HCT116 (cell line): ENCODE measurements at places on chromosomes 6 and 20.

GRCh38 chr6:135606392-135606791 is 108.9 kb upstream of the AHI1 start:
- DNase-seq, result no peak

DNA sequence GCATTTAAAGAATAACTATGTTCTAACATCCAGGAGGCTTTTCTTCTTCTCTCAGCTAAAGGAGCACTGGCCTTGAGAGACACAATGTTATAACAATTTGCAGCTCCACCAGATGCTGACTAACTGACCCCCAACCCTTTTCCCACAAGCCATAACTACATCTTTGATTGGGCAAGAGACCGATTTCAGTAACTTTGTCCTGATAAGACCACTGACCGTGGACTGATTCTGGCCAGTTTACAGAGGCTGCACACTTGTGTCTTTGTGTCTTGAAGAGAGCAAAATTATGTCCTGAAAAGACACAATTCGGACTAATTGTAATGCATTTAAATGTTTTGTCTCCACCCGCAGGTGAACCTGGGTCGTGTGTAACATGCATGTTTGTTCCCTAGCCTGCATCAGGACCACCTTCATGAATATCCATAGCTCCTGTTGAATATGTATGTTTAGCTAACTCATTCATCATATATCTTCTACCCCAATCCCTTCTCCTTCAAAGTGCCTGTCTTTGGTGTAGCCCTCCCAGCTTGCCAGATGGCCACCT is 22.3 kb downstream of the ABRACL start:
- DNase-seq, result no peak

GRCh38 chr6:107741191-107741680 is 82.9 kb downstream of the SCML4 start:
- DNase-seq, result no peak

DNA sequence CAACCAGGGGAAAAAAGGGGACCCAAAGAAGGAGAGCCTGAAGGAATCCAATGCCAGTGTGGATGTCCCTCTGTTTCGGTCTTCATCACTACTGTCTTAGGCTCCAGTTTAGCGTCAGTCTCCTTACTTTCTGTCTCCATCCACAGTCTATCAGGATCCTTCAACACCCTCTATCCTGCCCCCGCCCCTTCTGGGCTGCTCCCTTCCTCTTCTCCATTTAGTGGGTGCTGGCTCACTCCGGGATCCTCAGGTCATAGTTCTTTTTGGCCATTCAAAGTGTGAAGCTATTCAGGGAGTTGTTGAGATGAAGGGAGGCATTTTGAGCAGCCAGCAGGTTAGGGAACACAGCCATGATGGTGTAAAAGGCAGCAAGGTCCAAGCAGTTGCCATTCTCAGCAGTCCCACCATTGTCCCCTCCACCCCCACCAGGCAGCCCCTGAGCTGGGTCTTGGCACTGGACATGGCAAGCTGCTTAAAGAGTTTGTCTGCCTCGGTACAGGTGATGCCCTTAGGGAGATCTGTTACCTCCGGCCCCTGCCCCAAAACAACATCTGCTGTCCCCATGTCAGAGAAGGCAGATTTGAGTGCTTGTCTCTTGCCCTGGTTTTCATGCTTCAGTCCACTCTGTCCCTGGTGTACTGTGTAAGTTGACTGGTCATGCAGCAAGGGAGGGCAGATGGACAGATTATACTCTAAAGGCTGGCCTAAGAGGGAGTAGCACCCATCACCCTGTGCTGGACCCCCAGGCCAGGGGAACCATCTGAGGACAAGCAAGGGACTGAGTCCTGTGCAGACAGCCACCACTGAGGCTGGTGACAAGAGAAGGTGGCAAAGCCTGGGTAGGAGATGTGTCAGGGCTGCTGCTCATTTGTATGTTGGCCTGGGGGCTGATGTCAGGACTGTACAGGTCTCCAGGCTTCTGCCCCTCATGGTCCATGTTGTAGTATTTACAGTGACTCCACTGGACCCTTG is 842.0 kb downstream of the HACE1 start:
- DNase-seq, result no peak

DNA sequence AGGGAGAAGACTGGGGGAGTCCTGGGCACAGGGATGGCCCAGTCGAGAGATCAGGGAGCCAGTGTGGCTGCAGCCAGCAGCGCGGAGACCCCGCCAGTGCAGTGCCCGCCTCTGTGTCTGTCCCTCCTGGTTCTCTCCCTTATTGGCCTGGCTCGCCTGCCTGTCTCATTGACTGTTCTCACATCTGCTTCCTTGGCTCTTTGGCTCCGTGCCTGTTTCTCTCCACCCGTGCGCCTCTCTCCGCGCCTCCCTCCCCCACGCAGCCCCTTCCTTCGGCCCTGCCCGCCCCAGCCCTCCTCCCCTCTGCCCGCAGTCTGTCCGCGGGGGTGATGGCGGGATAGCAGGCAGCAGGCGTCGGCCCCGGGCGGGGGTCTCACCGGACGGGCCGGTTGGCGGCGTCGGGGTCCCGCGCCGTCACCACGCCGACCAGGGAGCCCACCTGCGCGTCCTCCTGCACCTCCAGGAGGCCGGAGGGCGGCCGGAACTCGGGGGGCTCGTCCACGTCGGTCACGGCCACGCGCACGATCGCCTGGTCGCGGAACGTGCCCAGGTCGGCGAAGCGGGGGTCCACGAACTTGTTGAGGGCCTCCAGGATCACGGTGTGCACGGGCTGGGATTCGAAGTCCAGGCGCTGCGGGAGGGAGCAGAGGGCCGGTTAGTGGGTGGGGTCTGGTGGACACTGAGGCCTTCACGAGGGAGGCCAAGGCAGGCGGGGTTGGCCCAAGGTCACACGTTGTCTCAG is 92.0 kb downstream of the CD40 start:
- DNase-seq, result no peak

DNA sequence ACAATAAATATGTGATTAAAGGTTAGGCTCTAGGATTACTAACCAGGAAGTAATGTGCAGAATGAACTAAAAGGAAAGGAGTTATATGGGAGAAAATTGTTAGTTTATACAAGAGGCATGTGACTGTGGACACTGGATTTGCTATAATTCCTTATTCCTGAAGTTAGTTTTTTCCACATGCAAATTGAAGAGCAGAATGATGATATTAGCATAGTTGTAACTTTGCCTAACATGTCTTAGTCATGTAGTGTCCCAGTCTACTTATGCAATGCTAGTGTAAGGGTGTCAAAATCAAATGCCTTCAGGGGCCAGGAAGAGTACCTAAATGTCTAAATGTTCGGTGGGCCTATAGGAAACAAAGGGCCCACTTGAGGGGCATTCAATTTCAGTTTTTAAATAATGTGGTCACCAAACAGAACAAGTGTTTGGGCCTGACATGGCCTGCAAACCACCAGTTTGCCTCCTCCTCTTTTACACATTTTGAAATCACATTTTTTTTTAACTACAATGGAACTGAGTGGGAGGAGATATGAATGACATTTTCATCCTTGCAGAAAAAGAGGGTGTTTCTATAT is 28.0 kb upstream of the CEP85L start:
- DNase-seq, result no peak

DNA sequence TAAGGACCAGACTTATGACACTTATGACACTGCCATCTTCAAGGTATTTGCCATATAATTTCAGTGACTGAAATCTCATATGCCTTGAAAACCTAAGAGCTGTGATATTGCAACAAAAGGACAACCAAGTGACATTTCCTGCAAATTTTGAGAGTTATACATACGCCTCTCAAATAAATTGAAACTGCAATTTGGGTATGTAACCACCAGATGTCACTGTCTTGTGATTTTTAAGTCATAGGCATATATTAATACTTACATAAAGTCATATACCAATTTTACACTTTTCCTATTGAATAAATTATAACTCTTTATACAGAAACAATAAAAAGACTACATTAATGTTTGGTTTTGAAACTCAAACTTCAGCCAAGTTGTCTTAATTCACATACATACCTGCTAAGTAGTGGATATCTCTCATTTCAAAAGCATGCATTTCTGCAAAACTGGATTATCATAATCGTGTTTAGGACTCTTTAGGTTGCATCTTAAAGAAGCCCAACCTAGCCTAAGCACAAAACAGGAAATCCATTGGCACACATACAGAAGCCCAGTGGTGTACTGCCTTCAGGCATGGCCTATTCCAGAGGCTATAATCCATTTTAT is 180.2 kb downstream of the PACRG start:
- peak; percentile 35 for DNase-seq
